ENCODE measurements at places on chromosomes 16 and 17.

- DNase-seq: peak; percentile 24
Observed at GRCh38 chr17:17179371-17179827, 26.7 kb downstream of the PLD6 start.

- DNase-seq: no peak
Observed at GRCh38 chr16:83934684-83934977, 18.4 kb upstream of the OSGIN1 start.

GRCh38 chr17:43900183-43900857, 7.0 kb downstream of the MPP2 start:
- DNase-seq: peak; percentile 79

DNA sequence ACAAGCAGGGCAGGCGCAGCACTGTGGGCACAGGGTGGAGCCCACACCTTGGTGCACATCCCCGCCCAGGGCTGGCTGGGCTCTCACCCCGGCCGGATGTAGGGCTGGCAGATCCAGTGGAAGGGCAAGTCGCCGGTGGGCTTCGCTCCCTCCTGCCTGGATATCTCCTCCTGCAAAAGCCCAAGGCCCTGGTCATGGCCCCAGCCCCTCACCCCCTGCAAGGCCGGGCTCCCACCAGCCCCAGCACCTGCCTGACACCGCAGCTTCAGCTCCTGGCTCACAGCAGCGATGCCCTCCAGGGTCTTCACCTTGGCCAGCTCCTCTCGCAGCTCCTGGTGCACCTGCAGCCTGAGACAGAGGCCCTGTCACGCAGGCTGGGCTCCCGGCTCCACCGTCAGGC, 5.0 kb downstream of the DUS1L start:
- no peak for DNase-seq

Data from activated T-helper 2 cell treated with anti-CD3 and anti-CD28 coated beads, Interferon-gamma antibody, Interleukin-2, Interleukin-4, amounts not matched to agents 10 μg/mL and 5 μg/mL and 100 μg/mL, durations not matched to agents 14 hours and 24 hours and 36 hours (primary cell).